ENCODE measurements at places on chromosomes 3 and 15. TPM values are rescaled to one million over a fixed set of nuclear protein-coding genes. Genes with fewer than 3 reads are reported as not detected.

Gene SOX14
- total RNA-seq, result not detected

Gene CGNL1
- 121 TPM for total RNA-seq

Gene CHL1
- 11.3 TPM for total RNA-seq

Gene GPR62
- not detected for total RNA-seq

Gene SLC22A13
- total RNA-seq, result not detected

Gene LEKR1
- total RNA-seq, result not detected

Gene EFCC1
- total RNA-seq, result not detected

Gene CCDC39
- total RNA-seq, result not detected

Gene SERPINI2
- not detected for total RNA-seq

Gene RPSA
- total RNA-seq, result 2,014 TPM

Gene ACKR4
- total RNA-seq, result not detected

Gene XCR1
- total RNA-seq, result not detected

Gene C3orf85
- total RNA-seq, result not detected

Gene LRRC3B
- not detected for total RNA-seq

Gene CNTN6
- total RNA-seq, result not detected

Gene CLDN18
- total RNA-seq, result not detected

Gene TMEM42
- total RNA-seq, result 21.3 TPM

Gene EFCAB12
- total RNA-seq, result not detected

Gene TGM5
- not detected for total RNA-seq

Gene INSYN1
- 22.2 TPM for total RNA-seq

Gene PCSK6
- 0.37 TPM for total RNA-seq

Gene UQCC5
- 4.2 TPM for total RNA-seq

Gene ADIPOQ
- total RNA-seq, result not detected

Gene DUOXA2
- not detected for total RNA-seq

Gene ITIH1
- total RNA-seq, result not detected

Gene NRROS
- 11.6 TPM for total RNA-seq

Gene SLC27A2
- 0.06 TPM for total RNA-seq

Gene CX3CR1
- not detected for total RNA-seq

Gene ALPK3
- total RNA-seq, result 0.20 TPM

Gene GOLGA8S
- total RNA-seq, result not detected

Gene DLL4
- 0.62 TPM for total RNA-seq

Gene ASB14
- not detected for total RNA-seq

Gene THRB
- not detected for total RNA-seq

Gene GRM7
- not detected for total RNA-seq

Gene MELTF
- total RNA-seq, result 19.7 TPM

Gene MESP2
- total RNA-seq, result not detected

Gene PLA2G4F
- not detected for total RNA-seq

Gene GAP43
- not detected for total RNA-seq

Gene C2CD4B
- not detected for total RNA-seq

Gene RPLP1
- 51.5 TPM for total RNA-seq

Gene FETUB
- total RNA-seq, result not detected

Gene ZIC1
- not detected for total RNA-seq

Gene WDR76
- total RNA-seq, result 69.1 TPM

Gene SH2D7
- total RNA-seq, result not detected

Gene HRG
- total RNA-seq, result not detected

Gene HMCES
- 33.0 TPM for total RNA-seq

Gene PCOLCE2
- total RNA-seq, result 36.6 TPM

Gene LXN
- total RNA-seq, result not detected

Gene GPR160
- total RNA-seq, result 4.2 TPM

Gene RAB6B
- total RNA-seq, result 4.3 TPM

Gene CPNE4
- total RNA-seq, result not detected

Gene TBCCD1
- 27.7 TPM for total RNA-seq

Gene SH3GL3
- total RNA-seq, result not detected

Gene LTF
- total RNA-seq, result not detected

Data from G401 (cell line).